ENCODE measurements at places on chromosomes 16 and 17. TPM values are rescaled to one million over a fixed set of nuclear protein-coding genes. Genes with fewer than 3 reads are reported as not detected.
A peak's percentile ranks its signal among the peaks of the same experiment; 100 is the strongest.

Gene PLK1
- total RNA-seq, result 98.0 TPM

- no peak for DNase-seq
- H3K27ac ChIP-seq, result no peak overlapping the region
- H3K4me1 ChIP-seq, result peaks cover 5% of the 10 kb centered on the region
- no peaks in the 10 kb centered on the region for H3K36me3 ChIP-seq
- H3K4me3 ChIP-seq, result no peak overlapping the region
These were observed 6.4 kb downstream of the ST6GALNAC2 start for GRCh38 chr17:76579281-76579680.

DNA sequence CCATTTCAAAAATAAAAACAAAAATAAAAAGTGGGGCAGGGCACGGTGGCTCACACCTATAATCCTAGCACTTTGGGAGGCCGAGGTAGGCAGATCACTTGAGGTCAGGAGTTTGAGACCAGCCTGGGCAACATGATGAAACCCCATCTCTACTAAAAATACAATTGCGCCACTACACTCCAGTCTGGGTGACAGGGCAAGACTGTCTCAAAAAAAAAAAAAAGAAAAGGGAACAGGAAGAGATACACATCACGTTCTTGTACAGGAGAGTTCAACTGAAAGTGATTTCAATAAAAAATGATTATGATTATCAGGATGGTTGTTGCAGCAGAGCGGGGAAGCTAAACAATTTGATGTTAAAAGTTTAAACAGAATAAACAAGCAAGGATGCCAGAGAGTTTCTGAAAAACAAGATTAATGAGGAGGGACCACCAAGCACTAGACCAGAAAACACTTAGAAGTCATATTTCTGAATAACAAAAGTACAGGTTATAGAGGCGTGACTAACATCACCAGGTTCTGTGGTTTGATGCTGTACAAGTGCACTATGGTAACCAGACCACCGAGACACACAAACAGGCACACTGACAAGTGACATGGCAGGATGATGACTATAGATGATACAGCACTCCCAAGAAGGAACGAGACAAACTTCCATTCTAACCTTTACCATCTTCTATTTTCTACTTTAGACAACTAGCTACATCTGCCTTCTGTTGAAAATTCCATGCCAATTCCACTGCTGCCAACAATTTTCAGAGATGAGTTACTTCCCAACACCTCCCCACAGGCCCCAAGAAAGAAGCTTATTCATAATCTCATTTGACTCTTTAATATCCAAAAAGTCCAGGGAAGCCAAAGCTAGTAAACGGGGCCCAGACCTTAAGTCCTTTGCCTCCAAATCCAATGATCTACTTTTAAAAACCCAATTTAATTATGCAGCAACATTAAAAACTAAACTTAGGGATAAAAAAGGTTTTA lies 11.8 kb downstream of the DNAJA2 start:
- peak; percentile 40 for DNase-seq
- peak overlapping the region; percentile 78 for H3K27ac ChIP-seq
- no peak overlapping the region for H3K4me3 ChIP-seq
- peaks cover 51% of the 10 kb centered on the region for H3K36me3 ChIP-seq
- H3K4me1 ChIP-seq, result peaks cover 43% of the 10 kb centered on the region
- H3K27me3 ChIP-seq, result no peaks in the 10 kb centered on the region

GRCh38 chr16:48004141-48004695 lies 151.6 kb downstream of the ABCC12 start:
- DNase-seq, result no peak
- H3K27ac ChIP-seq, result no peak overlapping the region
- H3K4me1 ChIP-seq, result no peaks in the 10 kb centered on the region
- peaks cover 2% of the 10 kb centered on the region for H3K27me3 ChIP-seq

GRCh38 chr17:74547736-74548135 lies 1.8 kb upstream of the CD300C start:
- peak; percentile 51 for DNase-seq
- H3K27me3 ChIP-seq, result no peaks in the 10 kb centered on the region
- H3K4me1 ChIP-seq, result peaks cover 2% of the 10 kb centered on the region
- no peaks in the 10 kb centered on the region for H3K36me3 ChIP-seq
- no peak overlapping the region for H3K27ac ChIP-seq
- no peak overlapping the region for H3K4me3 ChIP-seq

DNA sequence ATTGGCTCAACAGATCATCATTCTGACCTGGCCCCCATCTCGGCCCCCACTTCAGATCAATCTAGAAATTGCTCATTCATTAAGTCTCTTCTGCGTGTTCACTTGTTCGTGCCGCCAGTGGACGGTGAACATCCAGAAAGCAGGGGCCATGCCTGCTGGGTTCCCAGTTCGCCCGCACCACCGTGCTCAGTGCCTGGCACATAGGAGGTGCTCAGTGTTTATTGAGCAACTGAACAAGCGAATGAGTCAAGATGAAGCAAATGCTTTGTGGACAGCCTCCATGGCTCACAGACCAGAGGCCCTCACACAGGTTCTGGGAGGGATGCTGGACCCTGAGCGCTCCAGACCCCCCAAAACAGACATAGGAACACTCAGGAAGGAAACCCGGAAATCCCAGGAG lies 13.9 kb downstream of the BEAN1 start:
- H3K4me3 ChIP-seq, result no peak overlapping the region
- peaks cover 2% of the 10 kb centered on the region for H3K27me3 ChIP-seq
- H3K4me1 ChIP-seq, result no peaks in the 10 kb centered on the region
- DNase-seq, result no peak
- no peaks in the 10 kb centered on the region for H3K36me3 ChIP-seq

DNA sequence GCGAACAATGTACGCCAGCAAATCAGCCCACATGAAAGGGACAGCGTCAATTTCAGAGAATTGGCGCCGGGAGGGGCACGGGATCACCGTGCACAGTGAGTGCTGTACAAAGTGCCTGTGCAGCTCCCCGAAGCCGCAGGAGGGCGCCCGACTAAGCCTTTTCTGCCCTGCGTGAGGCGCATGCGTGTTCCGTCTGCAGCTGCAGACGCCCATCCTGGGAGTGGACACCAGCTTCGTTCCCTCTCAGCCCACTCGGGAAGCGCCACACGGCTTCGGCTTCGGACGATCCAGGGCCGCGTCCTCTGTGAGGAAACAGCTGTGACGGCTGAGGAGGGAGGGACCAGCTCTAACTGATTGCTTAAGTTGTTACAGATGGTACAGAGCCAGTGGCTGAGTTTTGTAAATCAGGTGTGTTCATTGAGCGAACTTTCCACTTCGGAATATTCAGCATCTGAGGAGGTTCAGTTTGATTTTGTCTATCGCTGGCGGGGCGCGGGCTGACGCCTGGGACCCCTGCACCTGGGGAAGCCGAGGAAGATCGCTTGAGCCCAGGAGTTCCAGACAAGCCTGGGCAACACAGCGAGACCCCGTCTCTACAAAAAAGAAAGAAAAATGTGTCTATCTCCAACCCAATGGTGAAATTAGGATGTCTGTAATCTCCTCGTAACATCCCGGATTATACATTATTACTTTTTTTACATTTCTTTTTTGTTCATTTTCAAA lies 15.4 kb upstream of the ZNF287 start:
- peak overlapping the region; percentile 87 for H3K27ac ChIP-seq
- no peaks in the 10 kb centered on the region for H3K36me3 ChIP-seq
- DNase-seq, result peak; percentile 98
- peak overlapping the region; percentile 78 for H3K4me3 ChIP-seq

All from activated naive CD4-positive, alpha-beta T cell treated with anti-CD3 and anti-CD28 coated beads for 36 hours (primary cell).